ENCODE measurements at places on chromosomes 1 and 21.

GRCh38 chr21:35075546-35075945 is 26.4 kb upstream of the RUNX1 start:
- no peak for DNase-seq

DNA sequence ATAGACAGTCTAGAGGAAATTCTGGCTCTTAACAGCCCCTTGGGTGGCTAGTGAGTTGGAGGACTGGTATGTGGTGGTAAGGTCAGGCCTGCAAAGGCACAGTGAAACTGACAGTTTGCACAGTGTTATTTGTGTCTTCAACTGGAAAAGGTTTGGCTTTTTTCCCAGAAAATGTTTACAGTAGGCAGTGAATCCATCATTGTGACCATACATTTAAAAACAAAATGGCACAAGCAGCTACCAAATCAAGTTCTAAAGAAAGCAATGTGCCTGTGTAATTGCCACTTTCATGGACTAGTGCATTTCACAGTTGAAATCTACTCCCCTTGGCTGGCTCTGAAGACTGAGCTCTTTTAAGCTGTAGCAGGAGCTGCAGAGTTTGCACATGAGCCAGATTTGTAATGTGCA is 24.8 kb downstream of the ATPAF1 start:
- peak; percentile 59 for DNase-seq

DNA sequence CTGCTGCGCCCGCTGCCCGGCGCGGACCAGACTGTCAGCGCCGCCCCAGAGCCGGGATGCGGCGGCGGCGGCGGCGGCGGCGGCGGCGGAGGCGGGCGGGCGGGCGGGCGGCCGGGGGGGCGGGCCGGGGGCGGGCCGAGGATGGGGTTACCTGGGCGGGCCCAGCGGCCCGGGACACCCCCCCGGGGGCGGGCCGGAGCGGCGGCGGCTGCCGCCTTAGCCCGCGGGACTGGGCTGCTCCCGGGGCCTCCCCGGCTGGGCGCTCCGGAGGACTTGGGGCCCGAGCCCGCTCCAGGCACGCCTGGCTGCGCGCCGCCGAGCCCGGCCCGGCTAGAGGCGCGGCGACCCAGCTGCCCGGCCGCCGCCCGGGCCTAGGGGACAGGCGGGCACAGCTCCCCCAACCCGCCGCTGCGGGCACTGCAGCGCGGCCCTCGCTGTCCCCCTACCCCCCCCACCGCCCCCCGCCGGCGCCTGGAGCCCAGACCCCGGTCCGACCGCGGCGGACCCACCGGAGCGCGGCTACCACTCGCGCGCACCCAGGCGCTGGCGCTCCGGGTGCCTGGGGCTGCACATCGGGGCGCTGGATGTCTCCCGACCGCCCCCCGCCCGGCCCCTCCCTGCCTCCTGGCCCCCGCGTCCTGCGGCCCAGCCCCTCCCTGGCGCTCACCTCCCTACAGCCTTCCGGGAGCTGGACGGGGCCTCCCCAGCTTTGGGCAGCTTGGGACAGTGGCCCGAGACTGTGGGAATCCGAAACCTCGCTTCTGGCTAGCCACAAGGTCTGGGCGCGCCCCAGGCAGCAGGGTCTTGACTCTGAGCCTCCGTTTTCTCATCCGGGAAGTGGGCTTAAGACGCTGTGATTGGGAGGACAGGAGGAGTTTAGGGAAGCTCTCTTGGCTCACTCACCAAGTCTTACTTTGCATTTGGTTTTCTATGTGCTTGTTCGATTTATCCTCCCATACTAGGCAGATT is at the start of gene WNT4:
Gene WNT4, minus strand, starts transcription at position 33 of the 969 bp plus-strand sequence. CDS start 175 bp downstream, outside the sequence.
- no peak for DNase-seq

DNA sequence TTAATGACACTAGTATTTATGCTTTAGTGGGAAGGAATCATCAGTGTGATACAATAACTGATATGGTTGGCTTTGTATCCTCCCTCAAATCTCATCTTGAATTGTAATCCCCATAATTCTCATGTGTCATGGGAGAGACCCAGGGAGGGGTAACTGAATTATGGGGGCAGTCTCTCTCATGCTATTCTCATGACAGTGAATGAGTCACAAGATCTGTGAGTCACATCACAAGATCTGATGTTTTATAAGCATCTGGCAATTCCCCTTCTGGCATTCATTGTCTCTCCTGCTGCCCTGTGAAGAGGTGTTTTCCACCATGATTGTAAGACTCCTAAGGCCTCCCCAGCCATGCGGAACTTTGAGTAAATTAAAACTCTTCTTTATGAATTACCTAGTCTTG is 1760.3 kb downstream of the NCAM2 start:
- DNase-seq: no peak

GRCh38 chr21:44547656-44548331 is 3.5 kb downstream of the KRTAP10-2 start:
- no peak for DNase-seq

DNA sequence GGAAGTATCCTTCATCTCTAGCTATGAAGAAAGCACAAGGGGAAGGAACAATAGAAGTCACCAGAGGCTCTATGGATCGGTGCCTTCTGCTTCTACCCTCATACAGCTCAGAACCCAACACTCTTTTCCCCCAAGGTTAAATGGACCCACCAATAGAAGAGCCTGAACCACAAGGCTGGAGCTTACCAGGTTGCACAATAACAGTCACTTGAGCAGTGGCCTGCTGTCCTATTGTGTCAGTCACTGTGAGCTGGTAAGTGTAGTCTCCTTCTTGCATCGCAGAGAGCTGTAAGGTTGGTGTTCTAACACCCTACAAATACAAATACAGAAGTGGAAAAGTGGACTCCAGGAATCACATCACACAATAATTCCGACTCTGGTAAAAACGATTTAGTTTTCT is 103.0 kb downstream of the KIAA0319L start:
- DNase-seq: no peak

- no peak for DNase-seq
Observed at GRCh38 chr1:20281801-20282200, 8.9 kb upstream of the VWA5B1 start.

GRCh38 chr1:16612332-16613172 is 812 bp downstream of the NBPF1 start:
- no peak for DNase-seq

DNA sequence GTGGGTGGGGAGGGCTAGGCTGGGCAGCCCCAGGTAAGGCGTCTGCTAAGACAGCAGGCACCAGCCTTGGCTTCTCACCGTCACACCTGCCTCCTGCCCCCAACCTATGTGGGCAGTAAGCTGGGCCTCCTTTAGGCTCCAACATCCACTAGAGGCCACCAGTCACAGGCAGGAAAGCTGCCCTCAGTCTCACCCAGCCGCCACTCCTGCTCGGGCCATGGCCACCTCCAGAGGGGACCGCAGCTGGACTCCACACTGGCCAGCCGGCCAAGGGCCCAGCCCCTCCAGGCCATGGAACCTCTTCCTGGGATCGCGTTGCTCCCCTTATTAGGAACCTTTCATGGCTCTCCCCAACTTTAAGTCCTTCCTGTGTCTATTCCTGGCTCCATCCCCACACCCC is 74.5 kb downstream of the MRPL37 start:
- DNase-seq: no peak

- DNase-seq: no peak
Observed at GRCh38 chr1:39394598-39394997, 96.8 kb upstream of the BMP8A start.

DNA sequence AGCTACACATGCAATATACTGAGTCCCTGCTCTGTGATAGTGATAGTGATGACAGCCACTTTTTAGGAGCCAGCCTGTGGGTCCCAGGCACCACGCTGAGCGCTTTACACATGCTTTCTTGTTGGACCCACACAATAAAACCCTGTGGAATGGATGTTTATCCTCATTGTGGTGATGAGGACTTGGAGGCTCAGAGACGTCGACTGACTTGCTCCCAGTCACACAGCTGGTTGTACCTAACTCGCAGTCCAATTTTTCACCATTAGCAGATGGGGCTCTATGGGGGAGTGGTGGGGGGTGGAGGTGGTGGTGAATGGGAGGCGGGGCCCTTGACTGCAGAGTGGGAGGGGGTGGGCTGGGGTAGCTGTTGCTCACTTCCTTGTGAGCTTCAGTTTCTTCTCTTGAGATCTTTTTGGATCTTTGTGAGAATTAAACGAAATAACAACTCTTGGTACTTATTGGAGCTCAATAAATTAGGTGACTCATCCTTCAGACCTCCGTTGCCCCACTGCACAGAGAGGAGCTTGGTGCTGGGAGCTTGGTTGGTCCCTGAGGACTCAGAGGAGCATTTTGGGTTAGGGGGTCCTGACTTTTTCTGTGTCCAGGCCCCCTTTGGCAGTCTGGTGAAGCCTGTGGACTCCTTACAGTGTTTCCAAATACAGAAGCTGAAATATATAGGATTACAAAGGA is 61.8 kb upstream of the CD1D start:
- DNase-seq: no peak

- no peak for DNase-seq
Observed at GRCh38 chr1:1141911-1142250, 26.0 kb upstream of the C1orf159 start.

DNA sequence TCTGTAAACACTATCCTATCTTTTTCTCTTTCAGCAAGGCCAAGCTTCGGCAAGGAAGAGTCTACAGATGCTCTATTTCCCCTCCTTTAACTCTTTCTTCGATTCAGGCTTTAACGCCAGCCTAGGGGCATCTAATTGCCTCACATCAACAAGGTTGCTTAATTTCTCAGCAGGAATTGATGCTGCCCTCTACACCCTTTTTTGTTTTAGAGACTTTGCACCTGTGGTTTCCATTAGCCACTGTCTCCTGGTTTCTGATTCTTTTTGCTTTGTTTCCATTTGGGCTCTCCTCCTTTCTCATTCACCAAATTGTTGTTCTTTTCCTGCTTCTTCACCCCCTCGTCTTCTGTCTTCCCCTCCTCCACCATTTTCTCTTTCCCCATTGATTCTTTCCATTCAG is 202.4 kb upstream of the HMCN1 start:
- no peak for DNase-seq
